ENCODE measurements at places on chromosomes 6 and 20.

DNA sequence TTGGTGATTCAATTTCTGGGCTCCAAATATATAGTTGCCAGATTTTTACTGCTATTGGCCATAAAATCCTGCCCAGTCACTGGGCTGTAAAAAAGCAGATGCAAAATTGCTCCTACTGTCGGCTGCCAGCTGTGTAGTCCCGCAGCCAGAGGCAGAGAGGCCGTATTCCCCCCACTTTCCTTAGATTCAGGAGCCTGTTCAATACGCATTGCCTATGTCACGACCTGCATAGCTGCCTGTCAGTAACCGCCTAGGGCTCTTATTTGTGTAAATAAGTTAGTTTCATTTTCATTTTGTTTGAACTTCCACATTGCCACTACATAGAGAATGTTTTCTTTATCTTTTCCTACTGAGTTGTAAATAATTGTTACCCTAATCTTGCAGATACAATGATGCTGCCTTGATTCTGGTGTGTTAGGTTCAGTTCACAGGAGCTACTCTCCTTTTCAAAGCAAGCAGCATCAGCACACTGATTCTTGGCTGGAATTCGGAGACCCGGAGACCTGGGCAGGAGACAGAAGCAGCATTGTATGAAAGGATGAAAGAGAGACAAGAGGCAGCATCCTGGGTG, 46.0 kb upstream of the UST start:
- no peak for DNase-seq

DNA sequence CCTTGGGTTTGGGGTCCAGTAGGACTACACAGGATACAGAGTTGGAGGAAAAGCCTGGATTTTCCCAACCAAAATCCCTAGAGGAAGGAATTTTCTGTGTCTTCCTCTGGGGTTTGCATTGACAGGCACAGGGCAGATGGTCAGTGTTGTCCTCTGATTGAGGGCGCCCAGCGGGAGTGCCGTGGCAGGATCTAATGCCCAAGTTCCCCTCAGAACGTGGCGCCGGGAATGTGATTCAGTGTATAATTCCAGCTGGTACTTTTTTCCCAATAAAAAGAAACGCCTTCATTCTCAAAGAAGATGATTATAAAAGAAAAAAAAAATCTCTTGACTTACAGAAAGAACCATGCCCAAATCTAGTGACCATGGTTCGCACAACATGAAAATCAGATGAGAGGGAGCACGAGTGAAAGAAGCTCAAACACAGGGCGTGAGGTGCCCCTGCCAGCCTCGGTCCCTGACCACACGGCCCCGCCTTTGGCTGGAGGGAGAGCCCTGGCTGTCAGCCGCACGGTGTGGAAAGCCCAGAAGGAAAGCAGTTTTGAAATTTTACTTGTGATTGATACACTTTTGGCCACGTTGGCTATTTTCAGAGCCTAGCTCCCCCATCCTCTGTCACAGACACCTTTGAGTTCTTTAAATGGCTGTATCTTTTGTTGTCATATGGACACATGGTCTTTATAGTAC, 31.6 kb downstream of the VEGFA start:
- no peak for DNase-seq

DNA sequence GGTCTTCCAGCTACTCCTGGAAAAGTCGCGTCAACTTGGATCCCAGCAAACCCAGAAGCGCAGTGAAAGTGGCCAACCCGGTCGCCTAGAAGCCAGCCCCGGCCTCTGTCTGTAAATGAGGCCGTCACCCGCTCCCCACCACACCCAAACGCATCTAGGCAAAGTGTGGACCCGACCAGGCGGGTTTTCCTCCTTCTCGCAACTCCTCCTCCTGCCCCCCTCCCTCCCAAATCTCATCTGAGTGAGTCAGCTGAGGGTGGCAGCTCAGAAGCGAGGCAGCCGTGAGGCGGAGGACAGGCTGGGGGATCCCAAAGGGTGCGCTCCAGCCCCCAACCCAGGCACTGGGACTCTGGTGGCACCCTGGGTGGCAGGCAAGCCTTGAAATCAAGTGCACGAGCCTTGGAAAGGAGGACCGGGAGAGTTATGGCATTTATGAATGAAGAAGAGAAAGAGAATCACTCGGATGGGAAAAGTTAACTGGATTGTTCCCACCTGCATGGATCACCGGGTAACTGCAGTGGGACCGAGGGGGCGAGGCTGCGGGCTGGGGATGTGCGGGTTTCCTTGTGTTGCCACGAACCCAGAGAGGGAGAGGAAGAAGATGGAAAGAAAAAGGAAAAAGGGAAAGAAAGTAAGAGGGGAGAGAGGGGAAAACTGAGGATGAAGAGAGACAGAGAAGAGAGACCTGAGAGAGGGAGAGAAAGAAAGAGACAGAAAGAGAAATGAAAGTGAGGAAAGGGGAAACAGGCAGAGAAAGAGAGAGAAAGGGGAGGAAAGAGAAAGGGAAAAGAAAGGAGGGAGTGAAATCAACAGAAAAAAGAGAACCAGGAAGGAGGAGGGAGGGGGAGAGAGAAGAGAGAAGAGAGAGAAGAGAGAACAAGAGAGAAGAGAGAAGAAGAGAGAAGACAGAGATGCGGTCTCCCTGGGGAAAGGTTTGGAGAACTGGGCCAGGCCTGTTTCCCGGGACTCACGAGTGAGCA, at the start of gene APCDD1L:
TSS of gene APCDD1L (minus strand) at position 167 of the 980 bp plus-strand sequence. CDS start 692 bp downstream, outside the sequence.
- no peak for DNase-seq

GRCh38 chr6:159221486-159222170, 52.4 kb downstream of the FNDC1 start:
- no peak for DNase-seq

DNA sequence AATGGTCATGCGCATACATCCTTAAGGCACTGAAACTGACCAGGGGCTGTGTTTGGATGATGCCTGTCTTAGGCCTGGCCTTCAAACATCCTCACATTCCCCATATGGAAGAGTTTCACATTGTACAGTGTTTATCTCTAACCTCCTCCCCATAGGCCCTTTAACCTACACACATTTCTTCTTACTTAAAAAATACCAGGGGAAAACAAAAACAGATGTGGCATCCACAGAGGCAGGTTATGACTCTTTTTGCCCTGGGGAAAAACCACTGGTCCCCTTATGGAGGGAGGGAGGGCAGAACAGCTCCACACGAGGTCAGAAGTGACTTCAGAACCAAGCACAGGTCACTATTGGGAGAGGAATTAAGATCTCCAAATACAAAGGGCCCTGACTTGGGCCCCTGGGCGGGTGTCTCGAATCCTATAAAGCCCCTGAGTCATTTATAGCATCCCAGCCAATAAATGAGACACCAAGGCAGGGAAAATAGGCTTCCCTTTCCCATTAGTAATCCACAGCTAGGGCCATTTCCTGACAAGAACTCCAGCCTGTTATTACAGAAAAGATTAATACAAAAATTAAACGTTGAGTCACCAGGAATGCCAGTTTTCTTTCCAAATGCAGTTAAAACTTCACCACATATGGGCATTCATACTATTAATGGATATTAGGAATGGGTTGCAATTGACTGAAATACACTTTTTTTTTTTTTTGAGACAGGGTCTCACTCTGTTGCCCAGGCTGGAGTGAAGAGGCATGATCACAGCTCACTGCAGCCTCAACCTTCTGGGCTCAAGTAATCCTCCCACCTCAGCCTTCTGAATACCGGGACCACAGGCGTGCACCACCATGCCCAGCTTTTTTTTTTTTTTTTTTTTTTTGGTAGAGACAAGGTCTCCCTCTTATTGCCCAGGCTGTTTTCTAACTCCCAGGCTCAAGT, 107.2 kb downstream of the ATP9A start:
- DNase-seq = no peak

- no peak for DNase-seq
Measured at GRCh38 chr6:29734046-29735018, 11.1 kb downstream of the HLA-F start.

DNA sequence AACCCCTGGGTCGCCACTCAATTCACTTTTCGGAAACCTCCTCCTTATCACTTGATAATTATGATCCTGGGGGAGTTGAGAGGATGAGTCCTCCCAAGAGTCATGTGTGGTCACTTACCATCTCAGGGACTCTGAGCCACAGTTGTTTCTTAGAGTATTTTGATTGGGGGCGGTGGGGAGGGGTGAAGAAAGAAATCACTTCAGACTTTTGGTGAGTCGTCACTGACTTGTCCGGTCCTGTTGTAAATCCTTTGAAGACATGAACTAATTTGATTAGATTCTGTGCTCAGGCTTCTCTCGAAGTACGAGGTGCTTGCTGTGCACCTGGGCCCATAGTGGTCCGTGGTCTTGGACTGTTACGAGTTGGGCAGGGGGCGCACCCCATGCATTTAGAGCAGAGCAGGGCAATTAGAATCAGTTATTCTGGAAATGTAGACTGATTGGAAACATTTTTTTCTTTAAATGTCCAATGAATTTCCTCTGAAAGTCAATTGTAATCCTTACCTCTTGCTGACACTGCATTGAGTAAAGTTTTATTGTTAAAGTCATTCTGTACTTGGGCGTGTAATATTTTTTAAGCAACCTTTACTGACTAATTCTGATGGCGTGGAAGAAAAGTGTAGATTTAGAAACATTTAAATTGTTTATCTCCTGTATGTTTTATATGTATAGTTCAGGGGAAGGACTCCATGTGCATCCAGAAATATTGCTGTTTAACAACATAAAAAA, 173.4 kb downstream of the SLC16A10 start:
- DNase-seq = no peak

DNA sequence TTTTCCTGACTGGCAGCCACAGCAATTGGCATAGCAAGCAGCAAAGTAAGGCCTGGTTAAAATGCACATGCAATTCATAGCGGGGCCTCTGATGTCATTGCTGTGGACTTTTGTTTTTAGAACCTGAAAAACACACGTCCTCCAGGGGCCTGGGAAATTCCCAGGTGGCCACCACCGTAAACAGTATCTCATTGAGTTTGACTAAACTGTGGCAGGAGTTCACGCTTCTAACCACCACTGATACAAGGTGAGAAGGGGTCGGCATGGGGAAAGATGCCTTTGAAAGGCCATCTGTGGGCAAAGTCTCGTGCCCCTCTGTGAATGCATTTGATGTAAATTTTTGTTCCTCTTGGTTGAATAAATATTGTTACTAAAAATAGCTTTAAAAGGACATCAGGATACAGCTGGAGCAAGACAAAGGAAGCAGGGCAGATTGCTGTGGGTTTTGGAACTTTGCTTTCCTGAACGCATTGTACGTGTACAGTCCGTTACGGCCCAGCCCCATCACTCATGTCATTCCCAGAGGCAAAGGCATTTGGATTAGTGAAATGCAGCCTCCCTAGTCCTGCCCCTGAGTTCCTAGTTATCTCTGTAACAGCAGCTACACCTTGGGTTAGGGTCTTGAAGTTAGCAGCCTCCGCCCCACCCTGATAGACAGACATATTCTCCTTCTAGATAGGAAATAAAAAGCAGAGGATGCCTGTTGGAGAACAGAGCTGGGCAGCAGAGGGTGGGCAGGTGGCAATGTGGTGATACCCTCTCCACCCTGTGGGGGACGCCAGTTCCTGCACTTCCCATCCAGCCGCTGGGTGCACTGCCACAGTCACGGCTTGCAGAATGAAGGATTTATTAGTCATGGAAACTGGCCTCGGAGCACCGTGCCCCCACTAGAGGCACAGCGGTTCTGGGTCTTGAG, 80.3 kb downstream of the ZDHHC14 start:
- DNase-seq = no peak

DNA sequence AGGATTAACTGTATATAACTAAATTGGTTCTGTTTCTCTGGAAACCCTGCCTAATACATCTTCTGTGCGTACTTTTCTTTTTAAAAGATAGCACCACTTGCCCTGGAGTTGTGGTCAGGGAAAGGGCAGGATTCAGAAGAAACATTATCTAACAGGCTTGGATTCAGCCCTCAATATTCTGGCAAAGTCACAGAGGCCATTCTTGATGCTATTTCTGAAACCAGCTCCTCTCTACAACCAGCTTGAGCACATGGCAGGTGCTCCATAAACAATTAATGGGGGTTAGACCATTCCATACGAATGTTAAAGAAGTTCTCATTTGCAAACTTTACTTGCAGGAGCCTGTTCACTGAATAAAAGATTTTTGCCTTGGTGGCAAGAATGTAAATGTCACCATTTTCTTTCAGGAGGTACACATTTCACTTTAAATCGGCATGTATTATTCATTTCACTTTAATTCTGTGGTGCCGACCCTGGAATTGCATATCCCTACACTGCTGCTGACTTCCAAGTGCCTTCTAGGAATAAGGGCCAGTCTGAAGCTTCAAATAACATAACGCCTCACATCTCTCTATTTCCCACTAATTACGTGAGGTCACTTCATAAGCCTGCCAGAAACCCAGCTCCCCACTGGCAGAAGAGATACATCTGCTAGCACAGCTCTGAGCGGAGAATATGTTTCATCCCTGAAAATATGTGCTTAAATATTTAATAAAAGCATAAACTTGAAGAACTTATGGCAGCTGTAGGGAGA, 248.7 kb downstream of the ADGRG6 start:
- DNase-seq = no peak

GRCh38 chr20:38700141-38700540, 24.1 kb upstream of the SLC32A1 start:
- DNase-seq = no peak

GRCh38 chr20:46975976-46976375, 81.3 kb downstream of the EYA2 start:
- no peak for DNase-seq

- no peak for DNase-seq
Measured at GRCh38 chr6:6317825-6318733, 2.4 kb downstream of the F13A1 start.

GRCh38 chr6:129345890-129346289, 364.1 kb downstream of the ARHGAP18 start:
- DNase-seq = no peak

- no peak for DNase-seq
Measured at GRCh38 chr6:72182337-72183246, 296.2 kb downstream of the RIMS1 start.

Measured in effector CD4-positive, alpha-beta T cell (primary cell).